Muscle of arm (tissue), 14 donors: ENCODE measurements at places on chromosomes 7 and 10. TPM values are rescaled to one million over a fixed set of nuclear protein-coding genes. Genes with fewer than 3 reads are reported as not detected.

AGMO gene
- polyA plus RNA-seq: 0.28 TPM

FAM131B gene
- 2.4 TPM for polyA plus RNA-seq

- no peak for DNase-seq
Observed at GRCh38 chr7:128207609-128208008, 33.5 kb upstream of the LEP start.

- no peak for DNase-seq
Observed at GRCh38 chr7:111077001-111077400, 13.9 kb upstream of the LRRN3 start.

DNA sequence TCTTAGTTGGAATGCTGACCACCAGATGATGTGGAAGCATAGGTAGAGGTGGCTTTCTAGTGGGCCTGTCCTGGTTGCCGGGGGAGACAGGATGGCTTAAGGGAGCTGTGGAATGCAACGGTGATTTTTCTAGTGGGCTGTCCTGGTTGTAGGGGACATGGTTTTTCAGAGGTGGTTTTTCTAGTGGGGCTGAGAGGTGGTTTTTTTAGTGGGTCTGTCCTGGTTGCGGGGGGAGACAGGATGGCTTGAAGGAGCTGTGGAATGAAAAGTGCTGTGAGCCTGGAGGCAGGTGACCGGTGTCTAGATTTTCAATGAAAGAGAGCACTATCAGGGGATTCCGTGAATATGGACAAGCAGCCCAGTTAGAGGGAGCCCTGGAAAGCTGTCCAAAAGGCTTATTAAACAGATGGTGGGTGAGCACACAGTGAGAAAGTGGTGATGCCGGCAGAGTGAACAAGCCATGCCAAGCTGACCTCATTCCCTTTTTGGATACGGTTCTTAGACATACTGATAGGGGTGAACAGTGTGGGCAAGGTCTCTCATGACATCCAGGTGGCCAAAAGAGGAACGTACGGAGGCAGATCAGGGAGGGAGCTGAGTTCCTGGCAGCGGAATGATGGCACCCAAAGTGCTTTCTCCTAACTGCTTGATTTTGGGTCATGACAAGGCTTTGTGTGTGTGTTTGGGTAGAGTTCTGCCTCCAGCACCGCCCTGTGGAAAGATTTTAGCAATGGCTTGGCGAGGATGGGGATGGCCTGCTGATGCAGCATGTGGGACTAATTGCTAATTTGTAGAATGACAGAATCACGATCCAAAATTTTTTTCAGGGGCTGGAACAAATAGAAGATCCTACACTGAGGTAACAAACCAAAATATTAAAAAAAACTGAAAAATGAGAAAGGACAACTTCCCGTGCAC is 126.6 kb downstream of the TMEM178B start:
- no peak for DNase-seq
